LoVo (cell line): ENCODE measurements at places on chromosomes 4 and X.
A peak's percentile ranks its signal among the peaks of the same experiment; 100 is the strongest.

- DNase-seq, result no peak
Measured at GRCh38 chr4:178423366-178423765, 981.1 kb upstream of the AGA start.

GRCh38 chrX:38699696-38700095 is 101.6 kb upstream of the MID1IP1 start:
- no peak for DNase-seq

- no peak for DNase-seq
Measured at GRCh38 chr4:39390603-39391002, 16.1 kb upstream of the KLB start.

GRCh38 chrX:107721318-107721717 is 54.3 kb downstream of the TSC22D3 start:
- no peak for DNase-seq

DNA sequence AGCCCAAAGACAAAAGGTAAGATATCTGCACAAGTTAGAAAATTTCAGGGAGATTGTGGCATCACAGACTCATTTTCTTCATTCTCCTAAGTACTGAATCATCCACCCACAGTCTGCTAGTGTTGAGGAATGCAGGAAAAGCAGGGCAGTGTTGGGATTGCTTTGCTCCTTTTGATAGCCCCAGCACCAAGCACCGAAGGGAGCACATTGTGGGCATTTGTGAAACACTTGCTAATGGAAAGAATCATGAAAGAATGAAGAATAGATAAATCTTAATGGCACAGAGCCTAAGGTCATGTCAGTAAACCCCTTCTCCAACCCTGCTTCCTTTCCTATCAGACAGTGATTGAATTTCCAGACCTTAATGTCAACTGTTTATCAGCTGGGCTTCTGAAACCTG is 103.1 kb upstream of the GPRIN3 start:
- no peak for DNase-seq

DNA sequence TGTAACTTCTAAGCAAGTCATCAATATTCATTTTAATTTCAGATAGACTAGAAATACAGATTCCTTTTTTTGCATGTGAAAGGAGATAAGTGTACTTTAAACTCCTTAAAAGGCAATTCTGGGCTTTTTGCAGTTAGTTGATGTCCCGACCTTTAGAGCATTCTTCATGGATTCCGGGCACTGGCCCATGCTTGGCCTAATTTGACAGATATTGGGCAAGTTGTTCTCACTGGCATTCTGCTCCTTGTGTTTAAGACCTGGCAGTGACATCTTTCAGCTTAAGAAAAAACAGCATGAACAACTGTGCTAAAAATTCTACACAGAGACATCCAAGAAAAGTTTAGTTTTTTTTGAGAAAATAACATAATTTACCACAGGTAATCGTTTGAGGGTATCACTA is 1037.2 kb downstream of the PCDH18 start:
- no peak for DNase-seq

GRCh38 chr4:152990471-152991131 is 54.5 kb downstream of the FHDC1 start:
- DNase-seq, result no peak

- no peak for DNase-seq
Measured at GRCh38 chrX:9525511-9526248, 60.8 kb downstream of the TBL1X start.

DNA sequence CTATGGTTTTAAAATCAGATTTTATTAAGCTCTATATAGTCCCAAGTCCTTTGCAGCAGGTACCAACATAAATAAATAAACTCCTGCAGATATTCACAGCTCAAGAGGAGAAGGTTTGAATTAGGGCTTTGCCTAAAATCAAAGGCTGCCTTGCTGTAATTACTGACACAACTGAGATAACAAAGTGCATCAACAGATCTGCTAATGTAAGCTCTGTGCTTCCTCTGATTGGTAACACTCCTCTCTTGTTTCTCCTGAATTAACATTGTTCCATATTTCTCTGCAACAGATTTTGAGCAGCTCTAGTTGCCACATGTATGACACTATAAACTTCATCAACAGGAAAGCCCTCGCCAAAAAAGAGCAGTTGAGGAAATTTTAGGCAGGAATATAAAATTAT is 193.6 kb downstream of the SLC39A8 start:
- no peak for DNase-seq

GRCh38 chr4:143358923-143359643 is 22.4 kb downstream of the GAB1 start:
- peak; percentile 74 for DNase-seq
